ENCODE measurements at places on chromosomes 3 and 15. TPM values are rescaled to one million over a fixed set of nuclear protein-coding genes. Genes with fewer than 3 reads are reported as not detected.

DNA sequence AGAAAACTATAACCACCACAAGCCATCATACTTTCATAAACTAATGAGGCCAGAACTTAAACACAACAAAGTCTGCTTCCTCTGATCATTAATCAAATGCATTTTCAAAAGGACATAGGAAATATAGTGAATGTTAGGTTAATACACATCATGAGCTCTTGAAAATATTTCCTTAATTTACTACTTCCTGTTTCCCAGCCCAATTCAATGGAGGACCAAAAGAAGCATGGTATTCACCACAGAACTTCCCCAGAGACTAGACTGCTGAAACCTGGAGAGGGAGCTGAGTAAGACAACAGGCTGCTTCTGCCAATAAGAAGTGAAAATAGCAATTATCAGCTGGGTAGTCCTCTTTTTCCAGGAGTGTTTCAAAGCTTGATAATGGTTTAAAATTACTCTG lies 250.3 kb downstream of the ULK4 start:
- DNase-seq = no peak

DNA sequence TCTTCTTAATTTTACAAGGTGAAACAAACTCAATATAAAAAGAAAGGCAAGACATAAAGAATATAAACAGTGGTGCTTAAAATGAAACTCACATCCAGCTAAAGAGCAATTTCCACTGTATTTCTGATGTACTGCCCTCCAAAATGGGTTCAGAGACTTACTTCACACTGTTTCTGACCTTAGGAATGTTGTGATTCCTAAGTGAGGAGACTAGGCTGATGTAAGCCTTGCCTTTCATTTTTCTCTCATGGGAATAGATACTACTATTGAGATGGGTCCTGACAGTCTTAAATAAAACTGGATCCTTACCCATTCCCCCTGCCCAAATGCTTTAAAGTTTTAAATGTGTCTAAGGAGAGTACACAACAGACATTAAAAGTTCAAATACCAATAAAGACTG lies 86.9 kb downstream of the CBLB start:
- no peak for DNase-seq

- DNase-seq = no peak
These were observed 2.8 kb upstream of the HERC1 start for GRCh38 chr15:63836579-63836978.

DNA sequence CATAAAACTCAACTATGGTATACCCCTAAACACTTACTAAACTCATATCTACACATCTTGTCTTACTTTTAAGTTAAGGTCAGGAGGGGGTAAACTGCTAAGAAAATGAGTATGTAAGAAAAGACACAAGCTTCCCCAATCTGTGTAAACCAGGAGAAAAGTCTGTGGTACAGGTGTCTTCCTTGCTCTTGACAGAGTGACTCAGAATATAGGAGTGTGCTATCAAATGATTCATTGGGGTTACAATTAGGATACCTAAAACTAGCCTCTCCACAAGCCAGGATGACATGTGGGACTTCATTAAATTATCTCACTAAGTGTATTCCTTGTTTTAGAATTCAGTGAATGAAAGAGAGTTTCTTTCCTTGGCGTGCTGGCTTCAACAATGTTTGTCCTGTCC lies 274.8 kb downstream of the BBX start:
- DNase-seq = no peak

GRCh38 chr3:71125738-71126137 lies 457.8 kb downstream of the FOXP1 start:
- DNase-seq = no peak

DNA sequence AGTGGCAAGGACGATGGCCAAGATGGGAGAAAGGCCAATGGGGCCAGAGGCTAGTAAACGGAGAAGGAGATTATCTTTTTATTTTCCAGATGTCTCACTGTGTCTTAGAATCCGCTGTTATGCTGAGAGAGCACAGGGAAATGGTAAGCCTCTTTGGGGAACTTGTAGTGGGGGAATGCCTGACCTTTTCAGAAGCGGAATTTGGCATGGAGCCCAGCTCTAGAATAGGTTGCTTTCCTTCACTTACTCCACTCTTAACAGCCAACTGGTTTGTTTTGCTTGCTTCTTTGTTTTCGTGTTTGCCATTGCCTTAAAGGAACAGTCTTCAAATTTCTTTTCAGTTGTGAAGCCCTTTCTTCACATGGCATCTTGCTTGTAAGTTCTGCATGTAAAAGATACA lies 316.2 kb upstream of the THRB start:
- DNase-seq = no peak

DNA sequence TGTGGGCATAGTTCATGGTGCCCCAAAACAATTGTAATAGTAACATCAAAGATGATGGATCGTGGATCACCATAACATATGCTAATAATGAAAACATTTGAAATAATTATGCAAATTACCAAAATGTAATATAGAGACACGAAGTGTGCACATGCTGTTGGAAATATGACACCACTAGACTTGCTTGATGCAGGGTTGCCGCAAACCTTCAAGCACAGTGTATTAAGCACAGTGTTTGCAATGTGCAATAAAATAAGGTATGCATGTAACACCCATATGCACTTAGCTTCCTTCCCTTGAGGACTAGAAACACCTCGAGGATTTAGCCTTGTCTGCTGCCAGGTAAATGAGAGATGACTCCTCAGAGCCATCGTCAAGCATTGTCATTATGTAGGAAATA lies 10.9 kb upstream of the GJD2 start:
- DNase-seq = no peak

CTXND1 gene
- total RNA-seq = 0.59 TPM

OIP5 gene
- not detected for total RNA-seq

CAMP gene
- not detected for total RNA-seq

All from right atrium auricular region (tissue), 2 donors.